A172 (cell line): ENCODE measurements at places on chromosomes 6 and 20. TPM values are rescaled to one million over a fixed set of nuclear protein-coding genes. Genes with fewer than 3 reads are reported as not detected.
A peak's percentile ranks its signal among the peaks of the same experiment; 100 is the strongest.

CDH4 gene
- 2.6 and 5.5 TPM in 2 replicates for total RNA-seq

ABHD16B gene
- not detected in 2 replicates for total RNA-seq

HFE gene
- total RNA-seq: 15.6 and 17.0 TPM in 2 replicates

GNMT gene
- total RNA-seq: 0.24 TPM in 1 of 2 replicates, not detected in the other

CCR6 gene
- total RNA-seq: not detected in 2 replicates

ENPP4 gene
- total RNA-seq: not detected in 2 replicates

SLC4A11 gene
- 4.8 and 5.2 TPM in 2 replicates for total RNA-seq

HSPA1A gene
- 1.2 and 4.1 TPM in 2 replicates for total RNA-seq

MARCKS gene
- total RNA-seq: 108 and 150 TPM in 2 replicates

PRDM1 gene
- 0.19 and 0.31 TPM in 2 replicates for total RNA-seq

COL21A1 gene
- not detected in 2 replicates for total RNA-seq

PNPLA1 gene
- not detected in 2 replicates for total RNA-seq

VEGFA gene
- total RNA-seq: 29.0 and 35.2 TPM in 2 replicates

FAM83B gene
- total RNA-seq: not detected in 2 replicates

SCUBE3 gene
- total RNA-seq: 0.69 and 0.88 TPM in 2 replicates

C6orf47 gene
- total RNA-seq: 15.9 and 22.0 TPM in 2 replicates

EYS gene
- 0.24 and 0.81 TPM in 2 replicates for total RNA-seq

DNA sequence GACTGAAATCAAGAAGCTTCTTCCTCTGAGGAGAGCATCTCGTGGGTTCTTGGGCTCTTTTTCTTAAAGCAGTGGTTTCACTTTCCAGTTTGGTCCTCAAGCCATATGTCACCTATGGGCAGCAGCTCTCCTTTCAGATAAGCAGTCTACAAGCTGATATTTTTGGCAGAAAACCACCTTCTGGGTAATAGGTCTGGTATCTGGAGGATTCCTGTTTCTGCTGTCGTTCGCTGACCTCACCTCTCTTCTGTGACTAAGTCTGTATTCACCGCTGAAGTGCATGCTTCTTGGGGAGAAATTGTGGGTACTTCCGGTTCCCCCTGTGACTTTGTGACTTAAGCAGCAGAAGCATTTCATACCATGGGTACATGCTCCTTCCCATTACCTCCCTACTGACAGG is 193.6 kb downstream of the EDN1 start:
- peak; percentile 99 for DNase-seq

- no peak for DNase-seq
These were observed 17.9 kb downstream of the SLC2A12 start for GRCh38 chr6:134034478-134034877.

- no peak for DNase-seq
These were observed 357.2 kb upstream of the SULF2 start for GRCh38 chr20:48142516-48142773.

- DNase-seq: no peak
These were observed 62.0 kb downstream of the FAXC start for GRCh38 chr6:99287523-99287922.

DNA sequence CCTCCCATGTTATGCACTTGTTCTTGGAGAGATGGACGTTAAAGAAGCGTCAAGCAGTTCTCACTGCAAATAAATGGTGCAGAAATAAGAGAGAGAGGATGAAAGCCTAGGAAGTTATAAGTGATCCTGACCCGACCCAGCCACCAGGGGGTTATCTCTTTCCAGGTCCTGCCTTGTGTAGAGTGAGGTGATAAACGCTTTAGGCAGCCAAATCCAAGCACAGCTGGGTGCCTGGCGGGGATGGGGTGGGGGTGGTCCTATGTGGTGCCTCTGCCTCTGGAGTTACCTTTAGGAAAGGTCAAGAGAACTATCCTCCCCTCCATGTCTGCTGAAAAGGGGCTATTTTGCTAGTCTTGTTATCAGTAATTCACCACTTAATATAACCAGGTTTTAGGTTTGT is 9.2 kb upstream of the TFAP2A start:
- no peak for DNase-seq

DNA sequence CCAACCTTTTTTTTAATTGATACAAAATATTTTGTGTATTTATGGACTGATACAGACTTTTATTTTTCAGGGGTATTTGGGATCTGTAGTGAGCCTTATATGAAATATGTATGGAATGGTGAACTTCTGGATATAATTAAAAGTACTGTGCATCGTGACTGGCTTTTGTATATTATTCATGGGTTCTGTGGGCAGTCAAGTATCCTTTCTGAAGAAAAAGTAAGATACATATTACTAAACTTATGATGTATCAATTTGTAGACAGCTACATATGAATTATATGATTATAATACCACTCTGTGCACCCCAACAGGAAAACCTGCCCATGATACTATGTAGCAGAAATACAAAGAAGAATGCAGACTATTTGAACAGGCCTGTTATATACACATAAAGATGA is 47.2 kb downstream of the FIG4 start:
- DNase-seq: no peak

DNA sequence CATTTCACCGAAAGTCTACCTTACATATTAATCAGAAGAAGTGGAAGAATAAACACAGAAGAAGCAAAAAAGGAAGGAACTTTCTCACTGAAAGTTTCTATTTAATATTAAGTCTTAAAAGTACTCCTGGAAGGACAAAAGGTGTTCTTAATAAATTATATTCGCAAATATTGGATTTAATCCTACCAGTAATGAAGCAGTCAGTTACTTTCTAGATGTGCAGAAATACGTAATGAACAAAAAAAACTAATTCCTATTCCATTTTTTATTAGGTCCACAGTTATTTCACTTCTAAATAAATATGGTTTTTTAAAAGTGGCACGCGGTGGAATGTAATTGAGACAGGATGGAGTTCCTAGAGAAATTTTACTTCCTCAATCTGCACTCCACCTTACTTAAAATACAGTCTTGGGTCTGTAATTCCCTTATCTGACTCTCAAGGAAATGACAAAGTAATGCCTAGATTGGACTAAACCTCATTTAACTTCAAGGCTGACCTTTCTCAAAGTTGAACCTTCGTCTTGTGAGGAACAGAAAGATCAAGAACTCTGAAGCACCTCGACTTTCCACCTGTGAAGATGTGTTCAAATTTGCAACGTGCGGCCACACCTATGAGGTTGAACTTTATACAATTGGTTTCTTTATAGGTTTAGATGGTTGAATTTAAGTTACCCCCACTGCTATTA is 1.1 kb upstream of the TRAM2 start:
- no peak for DNase-seq

DNA sequence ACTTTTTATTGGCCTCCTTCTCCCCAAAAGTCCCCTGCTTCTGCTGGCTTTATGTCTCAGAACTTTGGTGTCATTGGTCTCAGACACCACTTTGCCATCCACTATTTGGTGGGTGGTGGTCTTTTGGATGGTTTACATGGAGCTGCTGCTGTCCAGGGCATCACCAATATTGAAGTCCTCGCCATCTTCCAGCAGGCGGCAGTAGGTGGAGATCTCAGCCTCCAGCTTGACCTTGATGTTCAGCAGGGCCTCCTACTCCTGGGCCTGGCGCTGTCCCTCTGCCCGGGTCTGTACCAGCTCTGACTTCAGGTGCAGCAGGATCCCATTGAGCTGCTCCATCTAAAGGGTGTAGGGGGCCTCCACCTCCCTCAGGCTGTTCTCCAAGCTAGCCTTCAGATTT is 148.4 kb upstream of the FOXA2 start:
- no peak for DNase-seq

DNA sequence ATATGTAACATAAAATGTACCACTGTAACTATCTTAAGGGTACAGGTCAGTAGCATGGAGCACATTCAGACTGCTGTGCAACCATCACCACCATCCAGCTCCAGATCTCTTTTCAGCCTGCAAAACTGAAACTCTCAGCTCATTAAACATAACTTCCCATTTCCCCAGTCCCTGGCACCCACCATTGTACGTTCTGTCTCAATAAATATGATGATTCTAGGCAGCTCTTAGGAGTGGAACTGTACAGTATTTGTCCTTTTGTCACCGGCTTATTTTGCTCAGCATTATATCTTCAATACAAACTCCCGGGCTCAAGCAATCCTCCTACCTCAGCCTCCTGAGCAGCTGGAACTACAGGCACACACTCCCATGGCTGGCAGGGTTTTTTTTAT is 1.5 kb downstream of the ZC3H12D start:
- no peak for DNase-seq

GRCh38 chr6:139699911-139700310 is 325.5 kb upstream of the CITED2 start:
- DNase-seq: no peak

- no peak for DNase-seq
These were observed 1.8 kb upstream of the B4GALT5 start for GRCh38 chr20:49715466-49715865.

DNA sequence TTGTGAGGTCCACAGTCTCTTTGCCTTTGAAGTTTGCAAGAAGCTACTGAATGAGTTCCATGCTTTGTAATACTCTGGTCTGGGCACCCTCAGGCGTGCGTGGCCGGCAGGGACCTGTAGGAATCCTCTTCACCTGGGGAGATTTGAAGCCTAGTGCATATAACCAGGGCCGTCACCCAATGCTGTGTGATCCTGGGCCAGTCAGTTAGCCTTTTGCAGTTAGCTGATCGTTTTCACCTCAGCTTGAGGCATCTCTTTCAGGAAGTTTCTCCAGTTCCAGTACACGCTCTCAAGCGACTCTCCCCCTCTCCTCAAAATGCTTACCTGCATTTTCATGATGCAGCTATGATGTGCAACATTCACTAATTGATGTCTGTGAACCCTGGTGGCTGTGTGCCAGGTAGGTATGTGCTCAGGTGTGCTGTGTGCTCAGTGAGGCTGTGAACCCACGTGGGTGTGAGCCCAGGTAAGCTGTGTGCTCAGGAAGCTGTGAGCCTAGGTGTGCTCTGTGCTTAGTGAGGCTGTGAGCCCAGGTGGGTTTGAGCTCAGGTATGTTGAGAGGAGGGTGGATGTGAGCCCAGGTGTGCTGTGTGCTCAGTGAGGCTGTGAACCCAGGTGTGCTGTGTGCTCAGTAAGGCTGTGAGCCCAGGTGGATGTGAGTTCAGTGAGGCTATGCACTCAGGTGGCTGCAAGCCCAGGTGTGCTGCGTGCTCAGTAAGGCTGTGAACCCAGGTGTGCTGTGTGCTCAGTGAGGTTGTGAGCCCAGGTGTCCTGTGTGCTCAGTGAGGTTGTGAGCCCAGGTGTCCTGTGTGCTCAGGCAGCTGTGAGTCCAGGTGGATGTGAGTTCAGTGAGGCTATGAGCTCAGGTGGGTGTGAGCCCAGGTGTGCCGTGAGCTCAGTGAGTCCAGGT is 120.4 kb downstream of the PHACTR3 start:
- no peak for DNase-seq

GRCh38 chr6:4320860-4321259 is 185.5 kb upstream of the ECI2 start:
- DNase-seq: peak; percentile 98

DNA sequence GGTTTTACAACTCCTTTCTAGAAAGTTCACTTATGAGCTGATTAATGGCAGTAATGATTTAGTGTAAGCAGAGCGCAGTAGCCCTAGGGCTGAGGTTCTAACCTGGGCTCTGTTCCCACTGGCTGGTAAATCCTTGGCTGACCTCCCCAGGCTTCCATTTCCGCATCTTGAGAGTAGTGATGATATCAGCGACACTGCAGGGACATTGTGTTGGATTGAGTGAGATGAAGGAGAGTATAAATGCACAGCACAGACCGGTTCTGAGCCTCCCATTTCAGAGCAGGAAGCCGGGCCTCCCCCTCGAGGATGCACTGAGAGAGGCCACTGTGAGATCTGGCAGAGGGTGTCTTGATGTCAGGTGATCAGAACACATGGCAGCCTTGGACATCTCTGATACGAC is 477.2 kb upstream of the SULF2 start:
- no peak for DNase-seq

GRCh38 chr6:39952167-39952566 is 17.9 kb upstream of the MOCS1 start:
- no peak for DNase-seq

DNA sequence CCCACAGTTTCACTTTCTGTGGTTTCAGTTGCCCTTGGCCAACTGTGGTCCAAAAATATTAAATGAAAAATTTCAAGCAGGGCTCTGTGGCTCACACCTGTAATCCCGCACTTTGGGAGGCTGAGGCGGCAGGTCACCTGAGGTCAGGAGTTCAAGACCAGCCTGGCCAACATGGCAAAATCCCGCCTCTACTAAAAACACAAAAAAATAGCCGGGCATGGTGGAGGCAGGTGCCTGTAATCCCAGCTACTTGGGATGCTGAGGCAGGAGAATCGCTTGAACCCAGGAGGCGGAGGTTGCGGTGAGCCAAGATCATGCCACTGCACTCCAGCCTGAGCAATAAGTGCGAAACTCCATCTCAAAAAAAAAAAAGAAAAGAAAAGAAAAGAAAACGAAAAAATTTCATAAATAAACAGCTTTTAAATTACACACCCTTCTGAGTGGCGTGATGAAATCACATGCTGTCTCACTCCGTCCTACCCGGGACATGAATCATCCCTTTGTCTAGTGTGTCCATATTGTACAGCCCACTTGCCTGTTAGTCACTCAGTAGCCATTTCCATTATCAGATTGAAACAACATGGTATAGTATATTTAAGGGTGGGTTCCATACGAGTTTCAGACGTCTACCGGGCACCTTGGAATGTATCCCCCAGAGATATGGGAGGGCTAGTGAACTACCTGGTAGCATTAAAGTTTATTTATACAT is 11.7 kb downstream of the PTPRK start:
- peak; percentile 90 for DNase-seq
